ENCODE measurements at places on chromosomes 2 and 18.

DNA sequence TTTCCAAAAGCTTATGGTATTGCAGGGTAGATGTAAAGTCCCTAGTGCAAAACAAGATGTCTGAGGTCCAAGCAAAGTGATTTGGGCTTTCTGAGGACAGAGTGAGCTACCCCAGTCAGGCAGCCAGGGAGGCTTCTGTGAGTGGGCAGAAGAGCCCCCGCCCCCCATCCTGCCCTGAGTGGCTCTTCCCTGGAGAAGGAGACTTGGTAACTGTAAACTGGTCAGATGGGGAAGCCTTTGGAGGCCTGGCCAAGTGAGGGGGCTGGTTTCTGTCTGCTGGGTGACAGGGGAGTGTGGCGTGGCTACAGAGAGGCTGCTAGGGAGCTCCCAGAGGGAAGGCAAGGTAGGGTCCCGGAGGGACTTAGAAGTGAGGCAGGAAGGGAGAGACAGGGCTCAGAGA, 181.3 kb upstream of the HAAO start:
- no peak for DNase-seq

GRCh38 chr2:96959406-96960110, 26.8 kb downstream of the FAM178B start:
- DNase-seq: no peak

GRCh38 chr2:1222056-1222455, 191.2 kb upstream of the TPO start:
- no peak for DNase-seq

- no peak for DNase-seq
Measured at GRCh38 chr2:105929516-105929915, 184.8 kb downstream of the NCK2 start.

DNA sequence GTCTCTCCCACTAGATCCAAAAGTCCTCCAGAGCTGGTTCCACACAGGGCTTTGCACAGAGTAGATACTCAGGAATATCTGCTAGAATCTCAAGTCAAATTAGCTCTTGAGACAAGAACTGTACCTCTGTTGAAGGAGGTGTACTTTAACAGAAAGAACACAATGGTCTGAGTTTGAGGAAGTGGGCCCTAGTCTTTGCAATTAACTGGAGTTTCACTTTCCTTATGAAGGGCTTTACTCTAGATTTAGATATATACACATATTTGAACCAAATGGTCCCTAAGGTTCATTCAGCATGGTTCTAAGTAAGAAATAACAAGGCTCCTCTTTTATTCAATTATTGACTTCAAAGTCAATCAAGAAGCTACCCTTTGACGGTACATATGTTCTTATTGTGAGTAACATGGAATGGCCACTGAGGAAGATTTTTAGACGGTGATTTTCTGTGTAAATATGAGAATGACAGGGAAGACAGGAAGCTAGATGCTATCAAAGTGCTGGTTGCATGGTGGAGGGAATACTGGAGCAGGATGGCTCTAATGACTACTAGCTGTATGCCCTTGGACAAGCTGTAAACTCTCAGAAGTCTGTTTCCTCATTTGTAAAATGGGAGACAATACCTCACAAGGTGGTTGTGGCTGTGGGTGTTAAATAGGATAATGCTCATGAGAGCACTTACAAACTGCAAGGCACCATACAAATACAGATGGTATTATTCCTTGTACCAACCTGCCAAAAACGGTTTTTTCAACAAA, 73.5 kb upstream of the SERTAD2 start:
- no peak for DNase-seq

DNA sequence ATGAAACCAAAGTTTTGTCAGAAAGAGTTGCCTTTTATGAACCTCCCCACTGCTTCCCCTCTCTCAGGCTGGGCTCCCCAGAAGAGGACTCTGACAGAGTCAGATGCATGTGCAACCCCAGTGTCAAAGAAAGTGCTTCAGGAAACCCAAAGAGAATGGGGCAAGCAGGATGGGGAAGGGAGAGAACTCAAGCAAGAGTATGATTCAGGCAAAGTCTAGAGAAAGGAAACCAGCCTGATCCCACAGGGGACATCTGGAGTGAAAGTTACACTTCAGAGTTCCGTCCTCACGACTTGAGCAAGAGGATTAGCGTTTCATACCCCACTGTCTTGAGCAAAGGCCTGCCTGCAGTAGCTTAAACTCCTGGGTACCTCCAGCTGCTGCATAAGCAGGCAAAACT, 51.8 kb upstream of the EPC2 start:
- DNase-seq: no peak

DNA sequence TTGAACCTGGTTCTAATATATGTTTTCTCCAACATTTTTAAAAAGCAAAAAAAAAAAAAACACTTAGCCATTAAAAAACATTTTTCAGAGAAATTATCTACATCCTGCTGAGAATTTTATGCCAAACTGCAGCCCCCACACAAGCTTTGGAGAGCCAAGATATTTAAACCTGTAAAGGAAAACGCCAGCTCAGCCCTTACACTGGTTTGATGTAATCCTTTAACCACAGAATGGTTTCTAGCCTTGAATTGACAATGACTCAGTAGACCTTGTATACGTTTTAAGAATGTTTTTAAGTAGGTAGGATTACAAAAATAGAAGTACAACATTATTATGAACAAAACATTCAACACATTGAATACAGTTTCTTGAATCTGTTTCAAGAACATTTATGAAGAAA, 113.6 kb downstream of the BABAM2 start:
- DNase-seq: peak; percentile 62

GRCh38 chr2:126634273-126634861, 21.6 kb upstream of the GYPC start:
- DNase-seq: no peak

DNA sequence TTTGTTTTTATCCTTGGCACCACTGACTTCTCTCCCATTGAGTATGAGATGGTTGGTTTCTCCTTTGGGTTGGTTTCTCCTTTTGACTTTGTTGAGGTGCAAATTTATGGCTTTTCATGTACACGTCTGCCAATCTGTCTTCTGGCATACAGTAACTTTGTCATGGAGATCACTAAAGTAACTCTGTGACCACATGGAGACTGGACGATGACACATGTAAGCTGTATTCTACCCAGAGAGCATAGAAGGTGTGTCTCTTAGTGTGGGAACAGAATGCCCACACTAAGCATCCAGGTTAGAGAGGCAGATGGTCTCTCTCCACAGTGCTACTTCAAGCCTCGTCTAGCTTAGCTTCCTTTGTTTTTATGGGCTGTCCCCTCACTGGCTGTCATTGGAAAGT, 897.5 kb downstream of the SUCLG1 start:
- no peak for DNase-seq

GRCh38 chr2:222813177-222813843, 47.5 kb upstream of the ACSL3 start:
- DNase-seq: no peak

DNA sequence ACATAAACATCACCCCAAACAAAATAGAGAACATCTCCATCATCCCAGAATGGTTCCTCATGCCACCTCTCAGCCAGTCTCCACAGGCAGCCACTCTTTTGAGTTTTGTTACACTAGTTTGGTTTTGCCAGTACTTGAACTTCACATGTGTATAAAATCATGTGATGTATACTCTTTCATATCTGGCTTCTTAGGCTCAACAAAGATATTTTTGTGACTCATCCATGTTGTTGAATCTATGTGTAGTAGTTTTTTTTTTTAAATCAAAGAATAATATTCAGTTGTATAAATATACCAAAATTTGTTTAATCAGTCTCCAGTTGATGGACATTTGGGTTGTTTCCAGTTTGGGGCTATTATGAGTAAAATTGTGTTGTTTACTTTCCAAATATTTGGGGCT, 75.9 kb downstream of the PMS1 start:
- no peak for DNase-seq

DNA sequence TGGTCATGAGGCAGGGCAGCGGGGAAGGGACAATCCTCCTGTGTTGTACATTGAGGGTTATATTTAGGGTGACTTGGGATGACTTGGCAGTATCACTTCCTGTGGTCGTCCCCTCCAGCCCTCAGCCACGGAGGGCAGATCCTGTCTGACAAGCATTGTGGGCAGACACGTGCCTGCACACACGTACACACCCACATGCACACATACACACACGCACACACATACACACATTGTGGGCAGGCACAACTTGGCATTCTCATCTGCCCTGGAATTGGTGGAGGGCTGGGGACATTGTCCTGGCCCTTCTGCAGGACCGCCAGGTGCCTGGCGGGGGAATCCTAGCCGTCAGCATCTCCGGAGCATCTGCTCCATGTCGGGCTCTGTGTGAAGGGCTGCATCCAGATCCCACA, 47.6 kb downstream of the ODC1 start:
- no peak for DNase-seq

Data from AG04449 (cell line).